ENCODE measurements at places on chromosomes 6 and 20. TPM values are rescaled to one million over a fixed set of nuclear protein-coding genes. Genes with fewer than 3 reads are reported as not detected.

CST3 gene
- 194 TPM for polyA plus RNA-seq

VSTM2L gene
- polyA plus RNA-seq, result 0.75 TPM

ZNF165 gene
- 3.6 TPM for polyA plus RNA-seq

ULBP3 gene
- 16.6 TPM for polyA plus RNA-seq

- DNase-seq, result no peak
These were observed 17.8 kb downstream of the OR2H2 start for GRCh38 chr6:29602564-29603361.

DNA sequence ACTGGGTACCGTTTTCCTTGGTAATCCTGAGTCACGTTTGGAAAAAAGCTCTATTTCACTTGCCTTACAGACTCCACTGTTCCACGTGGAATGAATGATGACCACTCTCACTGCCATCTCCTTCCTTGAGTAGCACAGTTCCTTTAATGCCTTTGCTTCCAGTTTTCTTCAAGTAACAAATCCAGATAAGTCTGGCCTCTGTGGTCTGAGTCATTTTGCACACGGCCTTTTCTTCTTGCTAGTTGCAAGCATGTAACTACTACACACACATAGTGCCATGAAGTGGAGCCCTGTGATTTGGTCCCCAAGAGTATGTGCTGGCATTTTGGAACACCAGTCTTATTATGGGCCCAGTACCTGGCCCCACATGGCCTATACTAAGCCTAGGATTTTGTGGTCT lies 182.8 kb downstream of the SASH1 start:
- no peak for DNase-seq

GRCh38 chr6:39104528-39104927 lies 10.5 kb downstream of the SAYSD1 start:
- DNase-seq, result no peak

DNA sequence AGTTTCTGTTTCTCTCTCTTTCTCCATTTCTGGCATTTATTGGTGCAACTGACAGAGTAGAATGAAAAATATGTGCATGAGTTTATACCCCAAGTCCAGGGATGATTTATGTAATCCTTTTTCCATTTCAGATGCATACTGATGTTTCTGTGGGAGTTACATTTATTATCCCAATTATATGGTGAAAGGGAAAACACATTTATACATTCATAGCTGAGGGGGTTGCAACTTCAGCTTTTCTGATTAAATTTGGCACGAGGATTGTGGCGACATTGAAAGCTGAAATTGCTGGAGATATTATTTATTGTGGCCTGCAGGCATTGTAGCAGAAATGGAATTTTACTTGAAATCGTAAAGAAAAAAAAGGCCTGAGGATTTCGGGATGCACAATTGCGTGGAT lies 31.5 kb upstream of the FNDC1 start:
- DNase-seq, result no peak

DNA sequence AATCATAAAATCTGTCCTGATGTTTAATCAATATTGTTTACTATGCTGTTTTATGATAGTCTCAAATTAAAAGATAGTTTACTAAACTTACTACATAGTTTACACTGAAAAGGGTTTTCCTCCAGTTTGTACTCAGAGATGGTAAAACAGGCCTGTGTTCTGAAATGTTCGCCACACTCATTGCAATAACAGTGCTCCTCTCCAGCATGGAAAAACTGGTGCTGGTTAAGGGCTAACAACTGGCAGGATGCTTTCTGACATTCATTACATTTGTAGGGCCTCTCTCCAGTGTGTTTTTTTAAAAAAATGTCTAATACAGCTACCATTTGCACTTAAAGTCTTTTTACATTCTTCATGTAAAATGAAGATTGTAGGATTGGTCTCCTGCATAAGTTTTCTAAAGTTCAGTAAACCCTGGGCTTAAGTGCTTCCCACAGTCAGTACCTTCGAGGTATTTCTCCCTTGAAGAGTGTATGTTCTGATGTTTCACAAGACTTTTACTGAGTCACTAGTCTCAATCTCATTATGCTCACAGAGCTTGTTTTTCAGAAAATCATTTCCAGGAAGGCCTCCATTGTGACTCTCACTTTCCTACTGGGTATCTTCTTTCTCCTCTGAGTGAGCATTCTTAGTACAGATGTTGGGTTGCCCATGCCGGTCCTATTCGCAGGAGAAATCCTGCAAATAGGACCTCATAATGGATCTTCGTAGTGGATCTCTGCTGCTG lies 8.7 kb upstream of the ZSCAN12 start:
- DNase-seq, result no peak

GRCh38 chr6:25596928-25597818 lies 54.8 kb upstream of the SCGN start:
- DNase-seq, result no peak

All from keratinocyte (primary cell).